CD4-positive, alpha-beta T cell treated with Interferon gamma for 1 hour (primary cell): ENCODE measurements at places on chromosomes 2 and 18.

- no peak for DNase-seq
Observed at GRCh38 chr2:216557820-216558219, 59.2 kb downstream of the RPL37A start.

- DNase-seq: no peak
Observed at GRCh38 chr2:151367571-151367970, 10.2 kb downstream of the TNFAIP6 start.

DNA sequence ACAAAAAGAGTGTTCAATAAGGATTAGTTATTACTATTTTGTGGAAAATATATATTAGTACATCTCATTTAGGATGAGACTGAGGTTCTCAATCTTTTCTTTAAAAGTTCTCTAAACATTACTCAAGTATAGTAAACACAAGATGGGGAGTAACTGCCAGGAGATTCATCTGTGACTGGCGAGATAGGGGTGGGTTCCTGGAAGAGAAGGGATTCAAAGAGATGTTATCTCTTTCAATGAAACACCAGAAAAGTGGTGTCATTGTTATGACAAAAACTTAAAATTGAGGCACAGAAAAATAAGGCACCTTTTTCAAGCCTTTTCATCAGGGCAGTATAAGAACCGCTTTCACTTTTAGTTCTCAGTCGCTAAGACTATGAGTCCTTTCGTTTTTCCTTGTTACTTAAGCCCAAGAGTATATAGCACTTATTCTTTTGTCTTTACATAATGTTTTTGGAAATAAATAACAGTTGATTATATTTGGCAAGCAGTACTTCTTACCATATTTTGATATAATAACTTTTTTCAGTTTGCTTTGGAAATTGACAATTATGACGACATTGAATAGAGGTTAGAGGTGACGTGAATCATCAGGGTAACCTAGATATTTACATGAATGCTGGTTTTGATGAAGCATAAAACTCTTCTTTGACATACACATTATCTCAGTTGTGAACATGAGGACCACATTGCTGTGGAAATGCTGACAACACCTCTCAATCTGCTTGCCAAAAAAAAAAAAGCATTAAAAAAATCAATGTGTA is 393.9 kb upstream of the TCF4 start:
- DNase-seq: no peak

GRCh38 chr18:49915352-49915751 is 102.0 kb upstream of the ACAA2 start:
- DNase-seq: no peak

- DNase-seq: no peak
Observed at GRCh38 chr2:8803658-8804379, 33.6 kb downstream of the KIDINS220 start.

- DNase-seq: no peak
Observed at GRCh38 chr18:72985686-72986085, 117.9 kb upstream of the NETO1 start.

DNA sequence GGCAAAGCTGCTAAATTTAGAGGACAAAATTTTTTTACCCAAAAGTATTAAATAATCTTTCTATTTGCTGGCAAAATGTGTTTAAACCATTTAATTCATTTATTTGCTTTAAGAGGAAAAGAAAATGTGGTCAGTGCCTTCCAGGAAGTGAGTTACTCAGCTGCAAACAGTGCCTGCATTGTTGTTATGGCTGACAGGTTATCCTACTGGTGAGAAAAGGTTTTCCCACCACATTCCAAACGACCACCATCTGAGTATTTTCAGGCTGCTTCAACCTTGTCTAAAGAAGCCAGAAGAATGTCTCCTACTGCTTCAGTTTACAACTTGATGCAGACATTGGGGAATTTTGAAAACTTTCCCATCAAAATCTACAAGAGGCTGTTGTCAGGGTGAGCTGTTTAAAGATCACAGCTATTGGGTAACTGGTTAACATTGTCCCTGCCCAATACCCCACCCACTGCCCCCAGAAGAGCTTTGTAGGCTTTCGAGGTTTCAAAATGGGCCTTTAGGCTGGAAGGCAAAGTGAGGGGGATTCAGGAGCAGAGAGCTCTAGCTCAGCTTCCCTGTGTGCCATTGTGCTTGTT is 461.3 kb upstream of the FANCL start:
- no peak for DNase-seq

GRCh38 chr2:62000538-62000937 is 95.1 kb downstream of the COMMD1 start:
- no peak for DNase-seq
